ENCODE measurements at places on chromosomes 7 and 10. TPM values are rescaled to one million over a fixed set of nuclear protein-coding genes. Genes with fewer than 3 reads are reported as not detected.

- no peak overlapping the region for H3K4me3 ChIP-seq
- no peak overlapping the region for H3K27ac ChIP-seq
- H3K4me1 ChIP-seq: no peaks in the 10 kb centered on the region
- no peak for DNase-seq
These were observed 47.3 kb downstream of the NKX6-2 start for GRCh38 chr10:132738454-132739224.

DNA sequence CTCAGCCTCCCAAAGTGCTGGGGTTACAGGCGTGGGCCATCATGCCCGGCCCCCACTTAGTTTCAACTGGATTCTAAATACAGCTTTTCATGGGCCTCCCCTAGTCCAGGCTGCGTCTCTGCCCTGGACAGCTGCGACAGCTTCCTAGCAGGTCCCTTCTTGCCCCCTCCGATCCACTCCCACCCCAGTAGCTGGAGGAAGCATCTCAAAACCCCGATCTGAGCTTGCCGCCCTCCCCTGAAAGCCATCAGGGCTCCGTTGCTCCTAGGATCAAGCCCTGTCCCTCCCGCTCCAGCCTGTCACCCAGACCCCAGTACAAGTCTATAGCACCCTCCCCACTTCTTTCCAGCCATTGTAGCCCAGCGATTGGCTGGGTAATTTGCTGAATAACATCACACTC lies 64.5 kb downstream of the VWA2 start:
- H3K36me3 ChIP-seq: no peaks in the 10 kb centered on the region
- no peak overlapping the region for H3K27ac ChIP-seq
- peaks cover 24% of the 10 kb centered on the region for H3K4me1 ChIP-seq
- DNase-seq: no peak

DNA sequence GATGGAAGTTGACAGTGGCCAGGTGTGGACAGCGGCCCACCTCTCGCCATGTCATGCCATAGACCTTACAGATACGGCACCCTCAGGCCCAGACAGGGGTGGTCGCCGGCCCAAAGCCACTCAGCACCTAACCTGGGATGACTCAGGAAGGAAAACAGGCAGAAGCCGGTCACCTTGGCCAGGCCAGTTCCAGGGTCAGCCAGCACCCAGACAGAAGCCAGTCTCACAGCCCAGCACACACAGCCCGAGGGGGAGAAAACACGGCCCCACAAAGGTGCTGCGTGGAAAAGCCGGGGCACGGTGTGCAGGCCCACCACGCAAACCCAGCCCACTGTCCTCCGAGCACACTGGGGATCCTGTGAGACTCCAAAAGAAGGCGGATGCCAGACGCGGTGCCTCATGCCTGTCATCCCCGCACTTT lies 95.2 kb upstream of the DNAAF5 start:
- peaks cover 2% of the 10 kb centered on the region for H3K36me3 ChIP-seq
- no peak overlapping the region for H3K27ac ChIP-seq
- no peaks in the 10 kb centered on the region for H3K4me1 ChIP-seq
- no peak overlapping the region for H3K4me3 ChIP-seq
- DNase-seq: no peak

Gene COL17A1
- total RNA-seq: not detected

Gene CEP41
- 17.1 TPM for total RNA-seq

Gene CALHM3
- not detected for total RNA-seq

Gene IL6
- 0.54 TPM for total RNA-seq

Gene ZNF138
- 7.9 TPM for total RNA-seq

Gene AKR1E2
- total RNA-seq: 6.6 TPM

Gene TMEM225B
- 0.64 TPM for total RNA-seq

Gene ACTL6B
- total RNA-seq: not detected

Gene PTPRN2
- 0.47 TPM for total RNA-seq

Data from activated T-helper 1 cell treated with anti-CD3 and anti-CD28 coated beads, Interleukin-12 subunit alpha, Interleukin-12 subunit beta, Interleukin-2, Interleukin-4 antibody, amounts not matched to agents 30 ng/mL and 10 ng/mL and 1 ng/mL, durations not matched to agents 14 hours and 24 hours and 36 hours (primary cell).